Activated naive CD4-positive, alpha-beta T cell treated with anti-CD3 and anti-CD28 coated beads for 36 hours (primary cell): ENCODE measurements at places on chromosomes 5 and 9.

- no peak for DNase-seq
These were observed 57.0 kb downstream of the ADAMTS2 start for GRCh38 chr5:179288101-179288808.

DNA sequence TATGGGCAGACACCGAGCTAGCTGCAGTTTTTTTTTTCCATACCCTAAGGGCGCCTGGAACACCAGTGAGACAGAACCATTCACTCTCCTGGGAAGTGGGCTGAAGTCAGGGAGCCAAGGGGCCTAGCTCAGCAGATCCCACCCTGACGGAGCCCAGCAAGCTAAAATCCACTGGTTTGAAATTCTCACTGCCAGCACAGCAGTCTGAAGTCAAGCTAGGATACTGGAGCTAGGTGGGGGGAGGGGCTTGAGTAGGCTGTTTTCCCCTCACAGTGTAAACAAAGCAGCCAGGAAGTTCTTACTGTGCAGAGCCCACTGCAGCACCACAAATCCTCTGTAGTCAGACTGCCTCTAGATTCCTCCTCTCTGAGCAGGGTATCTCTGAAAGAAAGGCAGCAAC is 151.7 kb upstream of the HCN1 start:
- no peak for DNase-seq

- DNase-seq: no peak
These were observed 265.2 kb downstream of the ADAMTSL1 start for GRCh38 chr9:18739127-18739526.

- DNase-seq: no peak
These were observed 108.8 kb upstream of the RAPGEF1 start for GRCh38 chr9:131848570-131849160.

GRCh38 chr5:56247592-56247991 is 14.5 kb upstream of the ANKRD55 start:
- no peak for DNase-seq

DNA sequence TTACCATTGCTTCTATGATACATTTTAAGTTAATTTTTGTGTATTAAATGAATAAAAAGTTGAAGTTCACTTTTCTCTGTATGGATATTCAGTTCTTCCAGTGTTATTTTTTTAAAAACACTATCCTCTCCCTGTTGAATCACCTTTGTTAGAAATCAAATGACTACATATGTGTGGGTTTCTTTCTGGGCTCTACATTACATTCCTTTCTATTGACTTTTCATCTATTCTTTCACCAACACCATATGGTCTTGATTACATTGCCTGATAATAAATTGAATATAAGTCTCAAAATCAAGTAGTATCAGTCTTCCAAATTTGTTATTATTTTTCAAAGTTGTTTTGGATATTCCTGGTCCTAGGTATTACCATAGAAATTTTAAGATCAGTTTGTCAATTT is 7.3 kb upstream of the RASEF start:
- no peak for DNase-seq

GRCh38 chr5:118379470-118379869 is 608.9 kb downstream of the DTWD2 start:
- DNase-seq: no peak

DNA sequence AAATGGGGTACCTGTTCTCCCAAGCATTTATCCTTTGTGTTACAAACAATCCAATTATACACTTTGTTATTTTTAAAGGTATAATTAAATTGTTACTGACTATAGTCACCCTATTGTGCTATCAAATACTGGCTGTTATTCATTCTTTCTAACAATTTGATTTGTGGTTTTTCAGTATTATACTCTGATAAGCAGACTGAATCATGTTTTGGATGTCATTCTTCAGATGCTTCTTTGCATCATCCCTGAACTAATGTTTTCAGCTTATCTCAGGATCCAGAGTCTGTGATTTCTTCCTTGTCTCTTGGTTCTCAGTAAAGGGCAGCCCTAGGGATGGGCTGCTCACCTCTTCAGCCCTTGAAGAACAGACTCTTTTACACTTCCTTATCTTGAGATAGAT is 177.8 kb upstream of the SGCD start:
- DNase-seq: no peak

- DNase-seq: no peak
These were observed 11.3 kb downstream of the FRMD3 start for GRCh38 chr9:83526901-83527300.

GRCh38 chr5:58300346-58300895 is 159.5 kb downstream of the PLK2 start:
- DNase-seq: no peak

DNA sequence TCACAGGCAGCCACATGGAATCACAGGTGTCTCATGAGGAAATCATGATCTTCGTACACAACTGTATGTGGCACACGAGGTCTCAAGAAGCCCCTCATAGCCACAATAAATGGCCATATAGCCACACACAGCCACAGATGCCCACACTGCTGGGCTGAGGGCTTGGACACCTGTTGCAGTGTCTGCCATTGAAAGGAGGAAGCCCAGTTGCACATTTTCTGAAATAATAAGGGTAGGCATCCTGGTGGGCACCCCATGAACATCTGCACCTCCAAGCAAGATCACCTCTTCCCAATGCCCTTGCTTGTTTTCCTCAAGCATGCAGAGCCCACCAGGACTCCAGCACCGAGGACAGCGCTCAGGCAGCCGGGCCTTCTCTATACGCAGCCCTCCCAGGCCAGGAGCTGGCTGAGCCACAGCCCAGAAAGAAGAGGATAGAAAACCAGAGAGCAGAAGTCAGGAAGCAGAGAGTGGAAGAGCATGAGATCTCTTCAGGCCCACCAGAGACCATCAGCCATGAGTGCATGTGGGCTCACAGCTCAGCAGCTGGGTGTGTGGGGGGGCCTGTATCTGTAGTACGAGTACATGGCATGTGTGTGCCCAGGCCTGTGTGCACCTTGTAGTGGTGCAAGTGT is 1.0 kb upstream of the ACSL6 start:
- peak; percentile 58 for DNase-seq

GRCh38 chr5:136811551-136811950 is 446.2 kb upstream of the TRPC7 start:
- DNase-seq: no peak

- no peak for DNase-seq
These were observed 76.6 kb downstream of the YIPF5 start for GRCh38 chr5:144093868-144094267.

DNA sequence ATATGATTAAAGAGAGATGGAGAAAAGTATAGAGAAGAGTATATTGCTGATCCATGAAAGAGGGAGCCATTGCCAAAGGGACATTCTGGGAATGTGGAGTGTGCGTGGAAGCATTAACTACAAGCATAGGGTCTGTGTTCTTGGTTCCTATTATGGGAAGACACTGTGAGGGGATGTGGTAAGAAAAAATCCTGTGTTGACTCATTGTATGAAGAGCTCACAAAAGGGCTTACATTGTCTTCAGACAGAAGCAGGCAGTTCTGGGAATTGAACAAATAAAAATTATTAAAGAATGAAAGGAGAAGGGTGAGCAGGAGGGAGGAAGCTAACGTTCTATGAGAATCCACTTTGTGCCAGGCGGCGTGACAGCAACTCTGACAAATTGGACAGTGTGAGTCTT is 250.4 kb upstream of the CHD1 start:
- DNase-seq: no peak

DNA sequence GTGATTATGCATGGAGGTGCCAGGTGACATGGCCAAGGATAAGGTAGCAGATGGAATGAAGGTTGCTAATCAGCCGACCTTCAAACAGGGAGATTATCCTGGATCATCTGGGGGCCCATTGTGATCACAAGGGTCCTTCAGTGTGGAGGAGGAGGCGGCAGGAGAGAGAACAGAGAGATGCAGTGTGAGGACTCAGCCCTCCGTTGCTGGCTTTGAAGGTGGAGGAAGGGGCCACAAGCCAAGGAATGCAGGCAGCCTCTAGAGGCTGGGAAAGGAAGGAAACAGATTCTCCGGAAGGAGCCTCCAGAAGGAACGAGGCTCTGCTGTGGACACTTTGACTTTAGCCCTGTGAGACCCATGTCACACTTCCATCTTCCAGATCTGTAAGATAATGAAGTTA is 27.4 kb upstream of the EEIG1 start:
- no peak for DNase-seq

DNA sequence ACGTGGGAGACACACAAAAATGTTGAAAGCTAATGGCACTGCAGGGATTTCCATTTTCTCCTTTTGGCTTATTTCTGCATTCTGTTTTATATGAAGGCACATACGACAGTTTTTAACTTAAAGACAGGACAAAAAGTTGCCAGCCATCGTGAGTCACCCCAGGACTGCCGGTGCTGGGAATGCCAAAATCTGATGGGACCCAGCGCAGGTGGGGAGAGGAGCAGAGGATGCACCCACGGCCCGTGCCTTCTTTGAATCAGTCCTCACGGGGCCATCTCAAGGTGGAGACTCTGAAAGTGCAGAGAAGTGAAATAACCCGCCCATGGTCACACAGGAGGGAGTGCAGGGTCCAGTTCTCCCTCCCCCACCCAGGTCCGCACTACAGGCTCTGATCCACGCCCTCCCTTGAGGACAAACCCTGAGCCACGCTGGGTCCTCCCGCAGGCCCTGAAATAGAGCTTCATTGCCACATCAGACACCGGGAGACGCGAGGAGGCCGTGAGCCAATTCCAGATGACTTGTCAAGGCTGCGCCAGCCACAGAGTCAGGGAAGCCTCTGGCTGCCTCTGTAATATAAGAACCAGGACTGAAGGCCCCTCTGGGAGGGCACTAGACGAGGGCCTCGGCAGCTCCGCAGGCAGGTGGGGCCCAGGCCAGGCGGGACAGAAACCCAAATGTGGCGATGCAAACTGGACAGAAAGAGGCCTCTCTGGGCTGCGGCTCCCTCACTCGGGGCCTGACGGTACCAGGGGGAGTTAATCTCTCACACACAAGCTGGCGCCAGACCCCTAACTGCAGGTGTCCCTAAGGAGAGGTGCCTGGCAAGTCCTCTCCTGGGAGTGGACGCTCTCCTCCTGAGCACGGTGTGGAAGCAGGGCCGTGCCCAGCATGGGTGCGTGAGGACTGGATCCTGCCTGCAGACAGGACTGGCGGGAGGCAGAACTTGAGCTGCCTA is 22.9 kb downstream of the ADAMTS2 start:
- no peak for DNase-seq

- DNase-seq: no peak
These were observed 1029.9 kb upstream of the WWC1 start for GRCh38 chr5:167261309-167262100.

GRCh38 chr9:21311889-21312288 is 6.8 kb upstream of the IFNA5 start:
- DNase-seq: no peak

DNA sequence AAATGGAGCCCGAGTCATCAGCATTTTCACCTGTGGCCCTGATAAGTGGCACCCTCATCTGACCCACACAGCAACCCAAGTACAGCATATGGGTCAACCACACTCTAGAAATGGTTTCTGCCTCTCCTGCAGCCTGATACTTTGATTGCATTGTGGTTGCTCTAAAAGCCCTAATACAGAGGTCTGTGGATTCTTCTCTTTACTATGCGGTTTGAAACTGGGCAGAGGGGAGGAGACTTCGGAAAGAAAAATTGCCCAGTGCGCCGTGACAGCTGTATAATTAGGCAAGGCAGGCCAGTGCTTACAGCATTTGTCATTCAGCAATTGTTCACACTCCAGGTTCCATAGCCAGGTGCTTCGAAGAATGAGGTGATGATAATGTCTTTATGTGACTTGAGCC is 361.0 kb downstream of the NFIB start:
- DNase-seq: no peak

- DNase-seq: no peak
These were observed 35.8 kb downstream of the SLC36A1 start for GRCh38 chr5:151483176-151483575.

GRCh38 chr5:136598802-136599404 is 233.6 kb upstream of the TRPC7 start:
- DNase-seq: no peak

DNA sequence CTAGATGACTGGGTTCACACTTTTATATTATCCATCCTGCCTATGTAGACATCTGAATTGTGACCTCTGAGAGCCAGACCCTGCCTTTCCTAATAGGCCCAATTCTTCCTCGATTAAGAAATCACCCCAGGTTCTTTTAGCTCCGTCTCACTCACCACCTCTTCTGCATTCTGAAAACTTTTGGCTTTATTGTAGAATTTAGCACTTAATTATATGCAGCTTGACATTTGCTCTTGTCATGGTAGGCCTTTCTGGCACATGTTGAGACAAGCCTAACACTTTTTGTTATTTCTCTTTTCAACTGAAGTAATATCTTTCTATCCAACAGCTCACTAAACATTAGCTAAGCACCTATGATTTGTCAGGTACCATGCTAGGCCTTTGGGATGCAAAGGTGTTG is 163.3 kb downstream of the INSYN2B start:
- DNase-seq: no peak

DNA sequence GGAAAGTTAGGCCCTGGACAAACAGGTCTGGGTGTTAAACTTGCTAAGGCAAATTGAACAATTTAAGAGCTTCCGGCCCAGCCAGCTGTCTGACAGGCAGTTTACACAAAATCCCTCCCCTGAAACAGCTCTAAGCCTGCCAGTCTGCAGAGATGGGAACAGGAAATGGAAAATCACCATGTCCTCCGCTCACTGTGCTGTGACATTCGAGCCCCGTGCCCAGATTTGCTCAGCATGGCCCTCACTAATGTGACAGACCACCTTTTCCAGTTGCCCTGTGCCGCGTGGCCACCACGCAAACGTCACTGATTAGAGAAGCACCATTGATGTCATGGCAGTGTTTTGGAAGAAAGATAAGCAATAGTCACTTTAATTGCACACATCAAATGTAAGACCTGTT is 41.0 kb downstream of the CCNJL start:
- DNase-seq: peak; percentile 51

DNA sequence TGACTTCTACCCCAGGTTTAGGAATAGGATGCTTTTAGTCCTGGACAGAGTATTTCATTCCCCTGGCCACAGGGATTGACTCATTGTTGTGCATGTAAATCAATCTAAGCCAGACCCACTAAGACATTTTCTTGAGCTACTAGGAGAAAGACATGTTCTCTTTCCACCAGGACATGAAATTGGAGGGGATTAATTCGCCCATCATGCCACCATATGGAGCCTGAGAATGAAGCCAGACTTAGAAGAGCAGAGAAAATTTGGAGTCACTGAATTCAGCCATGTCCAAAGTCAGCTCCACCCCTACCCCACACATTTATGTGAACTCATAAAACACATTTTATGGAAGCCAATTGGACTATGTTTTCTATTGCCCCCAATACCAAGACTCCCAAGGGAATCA is 322.5 kb downstream of the NFIB start:
- DNase-seq: no peak

- no peak for DNase-seq
These were observed 50.0 kb downstream of the TSSK1B start for GRCh38 chr5:113384782-113385285.

DNA sequence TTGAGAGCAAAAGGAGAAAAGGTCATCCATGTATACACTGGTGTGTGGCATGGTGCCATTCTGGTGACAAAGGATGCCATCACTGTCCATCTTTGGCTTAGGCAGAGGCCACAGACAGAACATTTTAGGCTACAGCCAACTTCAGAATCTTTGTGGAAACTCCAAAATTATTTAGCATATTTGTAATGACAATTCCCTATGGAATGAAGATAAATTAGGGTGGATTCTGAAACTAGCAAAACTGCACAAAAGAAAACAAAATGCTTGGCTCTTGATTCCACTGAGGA is 92.5 kb downstream of the FBXW11 start:
- DNase-seq: no peak
